CD4-positive, CD25-positive, alpha-beta regulatory T cell (primary cell): ENCODE measurements at places on chromosomes 6 and 20. TPM values are rescaled to one million over a fixed set of nuclear protein-coding genes. Genes with fewer than 3 reads are reported as not detected.

The MEI4 gene
- not detected for total RNA-seq

GRCh38 chr6:137737836-137738596 is 129.0 kb upstream of the TNFAIP3 start:
- no peak for DNase-seq
- H3K27ac ChIP-seq = no peak overlapping the region
- H3K4me3 ChIP-seq = no peak overlapping the region
- no peaks in the 10 kb centered on the region for H3K27me3 ChIP-seq

The DEFB113 gene
- not detected for total RNA-seq

DNA sequence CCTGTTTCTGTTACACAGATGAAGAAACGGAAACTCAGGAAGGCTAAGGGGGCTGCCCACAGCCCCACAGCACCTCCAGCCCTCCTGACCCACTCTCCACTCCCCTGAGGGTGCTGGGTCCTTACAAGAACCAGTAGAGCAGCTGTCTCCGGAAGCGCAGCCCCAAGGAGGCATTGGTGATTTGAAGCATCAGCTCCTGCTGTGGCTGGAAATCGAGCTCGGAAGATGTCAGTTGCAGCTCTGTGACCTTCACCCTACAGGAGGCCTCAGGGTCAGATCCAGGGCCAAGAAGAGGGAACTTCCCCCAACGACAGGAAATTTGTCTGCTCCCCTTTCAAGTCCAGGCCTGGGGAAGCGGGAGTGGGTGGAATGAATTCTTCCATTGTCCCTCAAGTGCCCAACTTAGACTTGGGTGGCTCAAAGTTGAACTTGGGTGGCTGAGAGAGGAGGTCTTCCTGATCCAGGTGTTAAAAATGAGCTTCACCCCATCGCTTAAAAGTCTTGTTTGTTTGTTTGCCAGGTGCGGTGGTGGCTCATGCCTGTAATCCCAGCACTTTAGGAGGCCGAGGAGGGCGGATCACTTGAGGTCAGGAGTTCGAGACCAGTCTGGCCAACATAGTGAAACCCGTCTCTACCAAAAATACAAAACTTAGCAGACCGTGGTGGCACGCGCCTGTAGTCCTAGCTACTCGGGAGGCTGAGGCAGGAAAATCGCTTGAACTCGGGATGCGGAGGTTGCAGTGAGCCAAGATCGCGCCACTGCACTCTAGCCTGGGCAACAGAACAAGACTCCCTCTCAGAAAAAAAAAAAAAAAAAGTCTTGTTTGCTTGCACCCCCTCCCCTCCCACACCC is 1.9 kb downstream of the PLTP start:
- H3K27me3 ChIP-seq = peaks cover 2% of the 10 kb centered on the region
- no peak for DNase-seq
- no peaks in the 10 kb centered on the region for H3K36me3 ChIP-seq
- no peak overlapping the region for H3K27ac ChIP-seq
- peaks cover 19% of the 10 kb centered on the region for H3K4me1 ChIP-seq

GRCh38 chr20:46171476-46171875 is 53.4 kb downstream of the CD40 start:
- no peak overlapping the region for H3K4me3 ChIP-seq
- no peak overlapping the region for H3K27ac ChIP-seq
- H3K27me3 ChIP-seq = peaks cover 17% of the 10 kb centered on the region
- H3K4me1 ChIP-seq = no peaks in the 10 kb centered on the region

The SIRPB1 gene
- total RNA-seq = 2.4 TPM

The SLC35D3 gene
- total RNA-seq = 0.15 TPM

The LRFN2 gene
- not detected for total RNA-seq

DNA sequence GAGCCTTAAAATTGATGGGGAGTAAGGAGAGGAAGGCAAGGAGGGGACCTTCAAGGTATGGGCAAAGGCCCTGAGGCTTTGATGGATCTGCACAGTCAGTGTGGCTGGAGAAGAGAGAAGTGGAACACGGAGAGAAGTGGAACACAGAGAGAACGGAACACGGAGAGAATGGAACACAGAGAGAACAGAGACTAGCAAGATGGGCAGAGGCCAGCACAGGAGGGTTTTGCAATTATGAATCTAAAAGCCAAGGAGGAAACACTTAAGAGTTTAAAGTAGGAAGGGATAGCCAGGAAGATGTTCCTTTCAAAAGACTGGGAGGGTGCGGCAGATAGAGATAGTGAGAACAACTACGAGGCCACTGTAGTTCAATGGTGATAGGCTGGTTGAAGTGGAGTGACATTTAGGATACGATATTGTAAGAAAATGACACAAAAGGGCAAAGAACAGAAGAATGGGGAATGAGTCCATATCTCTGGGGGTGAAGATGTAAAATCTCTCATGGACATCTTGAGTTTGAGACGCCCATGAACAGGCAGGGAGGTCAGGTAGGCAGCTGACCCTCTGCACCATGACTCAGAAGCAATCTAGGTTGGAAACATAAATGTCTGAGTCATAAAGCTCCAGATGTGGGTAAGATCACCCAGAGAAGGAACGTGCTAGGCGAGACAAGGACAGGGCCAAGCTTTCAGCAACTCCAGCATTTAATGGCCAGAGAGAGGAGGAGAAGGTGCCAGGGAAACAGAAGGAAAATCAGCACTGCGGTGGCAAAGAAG is 25.4 kb downstream of the ZMYND8 start:
- H3K27ac ChIP-seq = no peak overlapping the region
- H3K4me3 ChIP-seq = no peak overlapping the region
- peaks cover 5% of the 10 kb centered on the region for H3K4me1 ChIP-seq
- no peak for DNase-seq
- H3K36me3 ChIP-seq = peaks cover 53% of the 10 kb centered on the region

The SIGLEC1 gene
- total RNA-seq = not detected

DNA sequence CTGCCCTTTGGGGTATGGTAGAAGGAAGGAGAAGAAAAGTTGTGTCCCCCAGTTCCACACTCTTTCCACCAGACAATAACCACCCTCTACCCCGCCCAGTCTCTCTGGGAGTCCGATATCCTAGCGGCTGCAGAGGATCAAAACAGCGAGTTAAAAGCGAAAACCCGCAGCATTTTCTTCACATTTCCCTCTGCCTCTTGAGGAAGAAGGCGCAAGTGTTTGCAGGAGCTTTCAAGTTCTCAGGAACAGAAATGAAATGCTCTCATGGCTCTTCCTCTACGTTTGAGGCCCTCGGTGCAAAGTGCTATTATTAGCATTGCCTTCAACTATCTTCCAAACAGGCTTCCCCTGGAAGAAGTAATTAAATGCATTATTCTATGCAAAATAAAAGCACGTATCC is 52.2 kb upstream of the CCDC167 start:
- DNase-seq = no peak
- no peak overlapping the region for H3K27ac ChIP-seq
- H3K36me3 ChIP-seq = no peaks in the 10 kb centered on the region

DNA sequence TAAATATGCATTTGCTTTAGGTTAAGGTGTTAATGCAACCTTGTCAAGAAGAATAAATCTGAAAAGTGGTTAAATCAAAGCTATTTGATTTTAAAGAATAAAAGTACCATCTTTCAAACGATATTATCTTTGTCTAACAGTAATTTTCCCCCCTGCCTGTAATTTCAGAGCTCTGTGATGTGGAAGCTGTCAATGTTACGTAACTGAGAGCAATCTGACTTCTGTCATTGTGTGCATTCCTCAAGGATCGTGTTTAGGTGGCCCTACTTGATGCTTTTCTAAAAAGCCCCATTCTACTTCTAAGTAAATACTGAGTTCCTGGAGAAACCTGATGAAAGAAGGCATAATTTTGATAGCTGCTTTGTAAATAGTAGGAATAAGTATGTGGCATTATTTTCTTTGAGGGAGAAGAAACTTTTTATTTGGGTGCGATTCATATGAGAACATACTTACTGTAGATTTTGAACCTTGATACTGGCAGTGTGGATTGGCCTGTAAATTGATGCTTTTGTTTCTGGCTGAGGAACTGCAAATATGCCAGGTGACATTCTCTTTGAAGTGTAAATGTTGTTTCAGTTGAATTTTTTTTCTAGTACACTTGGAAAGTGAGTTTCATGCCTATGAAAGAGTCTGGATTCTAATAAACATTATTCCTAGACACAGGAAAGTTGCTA is 529.6 kb upstream of the FLRT3 start:
- no peaks in the 10 kb centered on the region for H3K4me1 ChIP-seq
- no peak overlapping the region for H3K4me3 ChIP-seq
- no peak overlapping the region for H3K27ac ChIP-seq
- H3K27me3 ChIP-seq = no peaks in the 10 kb centered on the region

The PHACTR3 gene
- not detected for total RNA-seq

DNA sequence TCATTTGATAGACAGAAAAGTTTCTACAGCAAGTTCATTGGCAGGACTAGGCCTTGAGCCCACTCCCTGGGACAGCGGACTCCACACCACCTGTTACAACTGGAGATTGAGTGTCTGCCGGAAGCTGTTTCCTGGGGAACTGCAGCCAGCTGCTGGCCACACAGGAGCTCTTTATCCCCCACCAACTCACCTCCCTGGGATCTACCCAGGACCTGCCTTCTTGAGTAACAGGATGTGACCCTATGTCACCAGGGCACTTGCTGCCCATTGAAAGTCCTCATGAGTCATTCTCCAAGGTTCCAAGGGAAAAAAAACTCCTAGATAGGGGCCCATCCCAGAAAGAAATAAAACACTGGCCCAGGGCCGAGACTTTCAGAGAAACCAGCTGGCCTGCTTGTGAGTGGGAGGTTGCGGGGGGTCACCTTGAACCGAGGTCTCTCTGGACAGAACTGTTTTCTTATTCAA is 37.4 kb upstream of the SLC9A8 start:
- H3K27me3 ChIP-seq = no peaks in the 10 kb centered on the region
- H3K4me1 ChIP-seq = no peaks in the 10 kb centered on the region
- H3K4me3 ChIP-seq = no peak overlapping the region
- no peaks in the 10 kb centered on the region for H3K36me3 ChIP-seq
- no peak for DNase-seq
- no peak overlapping the region for H3K27ac ChIP-seq

DNA sequence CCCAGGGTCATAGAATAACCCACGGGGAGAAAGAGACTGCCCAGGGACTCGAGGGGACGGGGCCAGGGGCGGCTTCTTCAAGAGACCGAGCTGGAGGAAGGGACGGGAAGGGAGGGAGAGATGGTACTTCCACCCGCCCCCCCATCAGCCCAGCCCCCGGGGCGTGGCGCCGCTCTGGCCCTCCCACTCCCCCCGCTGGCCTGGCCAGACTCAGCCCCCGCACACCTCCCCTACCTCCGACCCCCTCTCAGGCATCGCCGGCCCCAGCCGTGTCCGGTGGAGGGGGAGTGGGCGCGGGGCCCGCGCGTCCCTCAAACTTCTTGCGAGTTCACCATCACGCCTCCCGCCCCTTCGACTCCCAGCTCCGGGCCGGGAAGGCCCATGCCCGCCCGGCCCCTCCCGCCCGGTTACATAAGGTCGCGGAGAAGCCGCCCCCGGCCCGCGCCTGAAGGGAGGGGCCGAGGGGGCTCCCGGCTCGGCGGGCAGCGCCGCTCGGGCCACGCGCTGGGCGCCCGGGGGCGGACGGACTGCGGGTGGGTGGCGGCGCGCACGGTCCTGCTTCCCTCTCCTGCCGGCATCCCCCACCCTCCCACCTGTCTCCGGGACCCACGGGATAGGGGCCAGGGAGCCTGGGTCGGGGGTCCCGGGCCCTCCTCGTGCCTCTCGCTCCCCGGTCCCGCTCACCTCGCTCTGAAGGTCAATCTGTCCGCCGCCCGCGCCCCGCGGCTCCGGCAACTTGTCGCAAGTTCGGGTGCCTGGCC is 562 bp downstream of the TFEB start:
- peak; percentile 77 for DNase-seq
- peak overlapping the region; percentile 86 for H3K27ac ChIP-seq
- peaks cover 38% of the 10 kb centered on the region for H3K4me1 ChIP-seq
- H3K4me3 ChIP-seq = no peak overlapping the region
- no peaks in the 10 kb centered on the region for H3K27me3 ChIP-seq
- no peaks in the 10 kb centered on the region for H3K36me3 ChIP-seq

DNA sequence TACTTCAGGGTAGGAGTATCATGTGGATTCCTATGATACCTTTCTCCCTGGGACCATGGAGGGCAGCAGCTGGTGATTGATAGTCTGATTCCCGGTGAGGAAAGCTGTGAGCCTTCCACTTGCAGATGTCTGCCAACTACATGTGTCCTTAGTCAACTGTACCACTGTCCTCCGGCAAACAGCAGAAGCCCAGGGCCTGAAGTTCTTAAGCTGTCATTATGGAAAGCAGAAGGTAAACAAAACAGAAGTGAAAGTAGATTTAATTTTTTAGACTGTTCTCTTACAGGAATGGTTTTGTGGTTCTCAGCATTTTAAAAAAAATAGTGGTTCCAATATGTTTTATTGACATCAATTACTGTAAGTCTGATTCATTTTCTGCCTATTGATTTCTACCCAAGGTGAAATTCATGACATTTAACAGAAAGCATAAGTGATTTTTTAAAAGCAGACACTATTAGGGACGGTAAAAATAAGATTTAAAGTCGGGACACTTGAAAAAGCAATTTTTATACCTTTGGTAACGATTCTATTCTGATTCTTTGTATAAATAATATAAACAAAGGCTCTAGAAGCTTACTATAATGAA is 36.6 kb downstream of the PTPN1 start:
- DNase-seq = peak; percentile 15
- H3K4me3 ChIP-seq = peak overlapping the region; percentile 78
- no peaks in the 10 kb centered on the region for H3K27me3 ChIP-seq
- H3K27ac ChIP-seq = no peak overlapping the region
- peaks cover 55% of the 10 kb centered on the region for H3K4me1 ChIP-seq

The PACRG gene
- 0.44 TPM for total RNA-seq

The HLA-DPA1 gene
- total RNA-seq = 102 TPM

The SLC17A9 gene
- total RNA-seq = 4.1 TPM

DNA sequence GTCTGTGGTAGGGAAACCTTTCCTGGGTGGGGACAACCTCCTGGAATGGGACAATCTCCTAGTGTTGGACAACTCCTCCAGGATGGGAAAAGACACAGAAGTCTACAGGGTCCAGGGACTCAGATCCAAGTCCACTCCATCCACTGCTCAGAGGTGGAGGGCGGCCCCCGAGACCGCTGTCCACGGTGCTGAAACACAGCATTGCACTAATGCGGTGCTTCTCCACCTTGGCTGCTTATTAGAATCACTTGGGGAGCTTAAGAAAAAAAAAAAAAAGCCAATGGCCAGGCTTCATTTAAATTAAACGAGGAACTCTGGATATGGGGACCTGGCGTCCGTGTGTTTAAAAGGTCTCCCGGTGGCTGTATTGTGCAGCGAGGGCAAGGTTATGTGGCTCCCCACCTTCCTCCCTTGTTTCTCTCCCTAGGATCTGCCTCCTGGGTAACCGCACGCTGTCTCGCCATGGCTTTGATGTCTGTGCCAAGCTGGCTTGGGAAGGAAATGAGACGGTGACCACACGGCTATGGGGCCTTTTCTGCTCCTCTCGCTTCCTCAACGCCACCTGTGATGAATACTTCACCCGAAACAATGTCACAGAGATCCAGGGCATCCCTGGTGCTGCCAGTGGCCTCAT is 12.0 kb downstream of the SLC12A5 start:
- H3K4me1 ChIP-seq = no peaks in the 10 kb centered on the region
- peak; percentile 31 for DNase-seq
- H3K4me3 ChIP-seq = no peak overlapping the region
- H3K27ac ChIP-seq = no peak overlapping the region
- no peaks in the 10 kb centered on the region for H3K36me3 ChIP-seq
- peaks cover 4% of the 10 kb centered on the region for H3K27me3 ChIP-seq

The MUCL3 gene
- total RNA-seq = not detected

The ZMYND8 gene
- 47.2 TPM for total RNA-seq

- H3K36me3 ChIP-seq = no peaks in the 10 kb centered on the region
- no peak for DNase-seq
- H3K4me3 ChIP-seq = no peak overlapping the region
- H3K4me1 ChIP-seq = no peaks in the 10 kb centered on the region
- peaks cover 4% of the 10 kb centered on the region for H3K27me3 ChIP-seq
Measured at GRCh38 chr6:1144842-1145767, 166.8 kb upstream of the FOXQ1 start.

The GPX5 gene
- total RNA-seq = not detected

The FNDC1 gene
- not detected for total RNA-seq

The TPD52L1 gene
- not detected for total RNA-seq
